ENCODE measurements at places on chromosomes 11 and 22.

GRCh38 chr11:112972399-112973145 is 11.4 kb downstream of the NCAM1 start:
- DNase-seq = no peak

DNA sequence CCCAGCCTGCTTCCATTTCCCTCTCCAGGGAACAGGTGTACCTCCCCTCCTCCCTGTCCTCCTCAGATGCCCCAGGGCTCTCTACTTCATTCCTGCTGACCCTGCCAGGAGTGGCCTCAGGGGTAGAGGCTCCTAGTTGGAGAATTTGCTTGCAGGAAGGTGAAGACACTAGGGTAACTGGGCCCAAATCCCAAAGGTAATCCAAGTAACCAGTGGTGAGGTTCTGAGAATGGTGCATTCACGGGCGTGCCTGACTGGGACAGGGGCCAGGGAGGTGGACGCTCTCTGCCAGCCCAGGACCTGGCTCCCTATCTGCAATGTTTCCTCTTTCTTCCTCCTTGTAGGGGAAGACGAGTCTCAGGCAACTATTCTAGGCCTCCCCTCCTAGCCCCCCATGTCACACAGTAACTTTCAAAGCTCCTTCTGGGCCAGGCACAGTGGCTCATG is 2.9 kb downstream of the SLC35C1 start:
- no peak for DNase-seq

DNA sequence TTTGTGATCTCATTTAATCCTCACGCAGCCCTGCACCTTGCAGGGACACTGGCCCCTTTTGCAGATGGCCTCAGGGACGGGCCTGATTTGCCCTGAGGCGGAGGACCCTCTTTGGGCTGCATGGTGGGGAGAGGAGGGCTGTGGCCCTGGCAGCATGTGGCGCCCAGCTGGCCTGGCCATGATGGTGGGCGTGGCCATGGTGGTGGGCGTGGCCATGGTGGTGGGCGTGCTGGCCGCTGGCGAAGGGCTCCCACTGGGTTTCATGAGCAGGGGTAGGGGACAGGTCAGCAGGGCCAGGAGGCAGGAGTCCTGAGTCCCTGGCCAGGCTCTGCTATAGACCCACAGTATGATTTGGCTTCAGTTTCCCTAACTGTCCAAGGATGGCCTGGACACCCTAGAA is 13.1 kb downstream of the WNT11 start:
- DNase-seq = no peak

GRCh38 chr11:92249156-92249753 is 24.6 kb downstream of the FAT3 start:
- DNase-seq = no peak

DNA sequence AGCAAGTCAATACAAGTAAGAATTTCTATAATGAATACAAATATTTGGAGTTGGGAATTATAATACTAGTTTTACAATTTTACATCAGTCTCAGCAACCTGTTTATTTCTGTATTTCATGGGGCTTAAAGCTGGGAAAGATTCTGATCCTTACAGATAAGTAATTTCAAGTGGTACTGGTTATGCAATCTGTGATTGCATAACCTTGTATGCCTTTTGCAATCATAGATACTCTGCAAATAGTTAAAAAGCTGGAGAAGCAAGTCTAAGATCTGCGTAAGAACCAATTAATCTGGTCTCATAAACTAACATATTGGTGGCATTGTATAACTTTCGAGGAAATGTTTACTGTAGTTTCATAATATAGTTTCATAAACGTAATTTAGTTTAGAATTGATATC is 198.3 kb upstream of the PGR start:
- DNase-seq = no peak

GRCh38 chr11:5663511-5663910 is 21.4 kb downstream of the TRIM5 start:
- DNase-seq = no peak

DNA sequence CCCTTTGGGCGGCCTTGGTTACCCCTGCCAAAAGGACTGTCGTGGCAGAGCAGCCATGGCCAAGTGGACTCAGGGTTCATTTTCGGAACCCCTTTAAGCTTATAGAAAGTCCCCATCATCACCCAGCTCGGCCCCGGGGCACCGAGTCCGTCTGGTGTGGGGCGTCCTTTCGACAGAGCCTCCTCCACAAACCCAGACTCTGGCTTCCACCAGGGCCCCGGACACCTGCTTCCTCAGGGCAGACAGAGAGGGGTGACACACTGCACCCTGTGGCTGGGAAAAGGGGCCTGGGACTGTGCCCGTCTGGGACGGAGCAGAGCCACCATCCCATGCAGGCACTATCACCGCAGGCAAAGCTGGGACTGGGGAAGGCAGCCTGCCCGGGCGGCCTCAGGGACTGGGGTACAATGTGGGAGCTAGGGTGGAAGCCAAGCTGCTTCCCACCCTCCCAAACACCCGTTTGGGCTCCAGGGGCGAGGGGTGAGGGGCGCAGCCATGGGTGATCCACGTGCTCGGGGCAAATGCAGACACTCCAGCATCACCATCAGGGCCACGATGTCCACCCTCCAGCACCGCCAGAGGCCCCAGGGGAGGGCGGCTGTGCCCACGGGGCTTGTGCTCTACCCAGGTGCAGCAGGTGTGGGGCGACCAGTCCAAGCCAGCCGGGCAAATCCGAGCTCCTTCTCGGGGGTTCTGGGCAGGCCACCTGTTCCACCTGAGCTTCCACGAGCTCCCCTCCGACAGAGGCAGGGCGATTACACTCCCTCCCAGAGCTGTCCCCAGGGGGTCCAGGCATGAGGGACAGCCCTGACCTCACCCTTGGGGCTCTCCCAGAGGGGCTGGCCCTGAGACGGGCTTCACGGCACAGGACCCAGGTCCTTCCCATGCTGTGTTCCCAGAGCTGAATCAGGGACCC is 11.7 kb upstream of the MRPL23 start:
- no peak for DNase-seq
